ENCODE measurements at places on chromosomes 3 and 15. TPM values are rescaled to one million over a fixed set of nuclear protein-coding genes. Genes with fewer than 3 reads are reported as not detected.

DNA sequence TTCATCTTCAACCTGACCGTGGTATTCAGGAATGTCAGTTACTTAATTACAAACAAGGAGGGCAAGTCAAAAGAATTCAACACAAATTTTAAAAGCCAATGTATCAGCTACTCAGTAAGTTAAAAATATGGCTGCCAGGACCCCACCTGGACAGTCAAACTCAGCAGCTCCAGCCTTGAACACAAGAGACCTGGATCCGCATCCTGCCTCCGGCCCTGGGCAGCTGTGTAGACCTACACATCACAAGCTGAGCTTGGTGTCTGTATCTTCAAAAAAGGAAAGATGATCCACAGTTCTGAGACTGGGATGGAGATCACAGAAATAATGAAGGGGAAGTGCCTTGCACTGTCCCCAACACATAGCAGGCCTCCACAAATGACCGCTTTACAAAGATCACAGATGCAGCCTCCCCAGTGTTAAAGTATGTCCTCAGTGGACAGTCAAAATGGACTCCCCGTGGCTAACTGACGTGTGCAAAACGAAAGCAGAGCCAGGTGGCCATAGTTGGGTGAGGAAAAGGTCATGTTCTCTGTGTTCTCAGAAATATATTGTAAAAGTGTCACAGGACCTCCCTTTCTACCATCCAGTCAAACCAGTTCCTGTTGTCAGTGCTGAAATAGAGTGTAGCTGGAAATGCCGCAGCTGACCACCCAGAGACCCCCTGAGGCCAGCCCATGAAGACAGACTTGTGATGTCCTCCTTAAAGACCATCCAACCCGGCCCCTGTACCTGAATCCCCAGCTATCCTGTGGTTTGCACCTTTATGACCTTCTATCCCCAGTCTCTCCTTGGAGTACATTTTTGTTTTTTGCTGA, 168.5 kb upstream of the NSMCE3 start:
- no peak for DNase-seq

DNA sequence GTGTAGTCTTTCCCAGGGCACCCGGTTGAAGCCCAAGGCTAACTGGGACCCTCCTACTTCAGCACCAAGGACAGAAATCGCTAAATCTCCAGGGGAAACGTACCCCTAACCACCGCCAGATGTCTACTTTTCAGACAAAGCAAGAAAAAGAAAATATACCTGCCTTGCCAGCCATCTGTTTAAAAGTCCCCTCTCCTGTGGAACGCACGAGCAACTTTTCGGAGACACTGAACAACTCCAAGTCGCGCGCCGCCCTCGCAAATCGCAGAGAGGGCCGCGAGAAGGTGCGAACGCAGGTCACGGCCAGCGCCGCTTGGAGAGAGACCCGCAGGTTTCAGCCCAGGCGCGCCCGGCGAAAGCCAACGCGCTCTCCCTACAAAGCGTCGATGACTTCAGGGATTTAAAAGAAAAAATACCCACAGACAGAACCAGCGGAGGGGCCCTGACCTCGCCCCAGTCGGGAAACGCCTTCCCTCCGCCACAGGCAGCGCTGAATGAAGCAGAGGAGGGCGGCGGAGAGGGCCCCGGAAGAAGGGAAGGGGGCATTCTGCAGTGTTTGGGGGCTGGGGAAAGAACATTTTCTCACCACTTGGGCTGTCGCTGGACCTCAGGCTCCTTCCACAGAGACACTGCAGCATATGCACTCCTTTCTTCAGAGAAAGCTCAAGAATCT, 213.1 kb downstream of the FGF12 start:
- DNase-seq: no peak

DNA sequence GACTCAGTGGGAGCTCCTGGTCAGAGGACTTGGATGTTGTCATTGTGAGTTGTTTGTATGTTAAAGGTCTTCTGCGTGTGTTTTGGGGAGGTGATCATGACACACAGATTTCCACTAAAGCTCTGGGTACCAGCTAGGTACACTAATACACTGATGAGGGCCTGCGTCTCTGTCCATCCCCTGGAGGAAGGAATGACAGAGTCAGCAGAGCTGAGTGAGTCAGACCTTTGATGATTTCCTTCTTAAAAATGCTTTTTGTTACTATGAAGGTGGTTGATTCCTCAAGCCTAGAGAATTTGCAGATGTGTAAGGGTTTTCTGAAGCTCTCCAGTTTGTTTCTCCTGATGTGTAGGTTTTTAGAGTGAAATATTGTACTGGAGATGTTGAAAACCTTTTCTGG, 424.1 kb upstream of the TPM1 start:
- no peak for DNase-seq

Gene ZMYND10
- total RNA-seq: 1.7 TPM

Gene PAK6
- 0.65 TPM for total RNA-seq

- no peak for DNase-seq
These were observed 62.9 kb downstream of the PLD1 start for GRCh38 chr3:171747223-171747920.

- no peak for DNase-seq
These were observed 51.9 kb downstream of the DENND4A start for GRCh38 chr15:65740148-65740547.

GRCh38 chr3:83946554-83946953, 1012.2 kb upstream of the CADM2 start:
- DNase-seq: no peak

Gene CD200
- 9.1 TPM for total RNA-seq

DNA sequence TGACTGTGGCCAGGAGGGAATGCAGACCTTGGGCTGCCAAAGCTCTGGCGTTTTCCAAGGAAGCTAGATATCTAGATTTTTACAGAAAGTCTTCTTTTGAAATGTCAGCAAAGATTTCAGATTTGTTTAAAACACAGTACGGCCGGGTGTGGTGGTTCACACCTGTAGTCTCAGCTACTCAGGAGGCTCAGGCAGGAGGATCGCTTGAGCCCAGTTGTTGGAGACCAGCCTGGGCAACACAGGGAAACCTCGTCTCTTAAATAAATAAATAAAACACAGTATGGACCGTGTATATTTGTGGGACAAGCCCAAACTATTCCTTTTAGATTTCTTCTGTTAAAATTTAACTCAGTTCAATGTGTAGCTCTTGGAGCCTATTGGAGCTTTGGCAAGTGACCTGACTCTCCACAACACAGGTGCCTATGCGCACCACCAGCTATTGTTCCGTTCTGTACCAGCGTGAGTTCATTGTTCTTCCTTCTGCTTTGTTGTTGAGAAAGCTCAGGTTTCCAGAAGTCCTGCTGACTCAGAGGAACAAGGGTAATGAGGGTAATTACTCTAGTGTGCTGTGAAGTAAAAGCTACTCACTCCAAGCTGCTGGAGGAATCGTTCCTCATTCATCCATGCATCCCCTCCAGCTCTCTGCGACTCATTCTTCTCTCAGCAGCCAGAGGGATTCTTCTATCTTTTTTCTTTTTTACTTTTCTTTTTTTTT, 73.1 kb upstream of the SLC6A6 start:
- no peak for DNase-seq

DNA sequence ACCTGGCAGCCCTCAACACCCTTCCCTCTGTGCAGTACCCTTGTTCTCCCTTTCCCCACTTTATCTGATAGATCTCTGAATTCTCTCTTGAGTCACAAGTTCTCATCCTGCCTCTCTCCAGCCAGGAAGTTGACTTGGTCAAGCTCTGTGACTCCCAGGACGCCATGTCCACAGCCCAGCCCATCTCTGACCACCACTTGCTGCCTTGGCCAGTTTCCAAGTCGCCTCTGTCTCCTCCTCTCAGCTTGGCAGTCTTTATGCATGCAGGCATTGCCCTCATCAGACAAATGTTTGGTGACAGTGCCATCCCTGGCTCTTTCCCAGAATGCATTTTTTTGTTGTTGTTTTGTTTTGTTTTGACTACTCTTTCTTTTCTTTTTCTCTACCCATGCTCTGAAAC, 25.7 kb downstream of the ZNF35 start:
- no peak for DNase-seq

- no peak for DNase-seq
These were observed 73.4 kb upstream of the TP63 start for GRCh38 chr3:189557824-189558223.

Gene FETUB
- not detected for total RNA-seq

Gene TEX9
- 0.78 TPM for total RNA-seq

GRCh38 chr3:142958707-142959106, 4.8 kb downstream of the PAQR9 start:
- no peak for DNase-seq

DNA sequence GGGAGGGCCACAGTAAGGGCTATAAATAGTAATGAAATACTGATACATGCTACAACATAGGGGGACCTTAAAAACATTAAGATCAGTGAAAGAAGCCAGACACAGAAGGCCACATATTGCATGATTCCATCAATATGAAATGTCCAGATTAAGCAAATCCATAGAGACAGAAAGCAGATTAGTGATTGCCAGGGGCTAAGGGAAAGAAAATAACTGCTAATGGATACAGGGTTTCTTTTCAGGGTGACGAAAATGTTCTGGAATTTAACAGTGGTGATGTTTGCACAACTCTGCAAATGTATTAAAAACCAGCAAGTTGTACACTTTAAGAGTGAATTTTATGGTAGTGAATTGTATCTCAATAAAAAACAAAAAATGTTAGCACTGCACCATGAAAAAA, 37.0 kb downstream of the PIK3R4 start:
- no peak for DNase-seq

DNA sequence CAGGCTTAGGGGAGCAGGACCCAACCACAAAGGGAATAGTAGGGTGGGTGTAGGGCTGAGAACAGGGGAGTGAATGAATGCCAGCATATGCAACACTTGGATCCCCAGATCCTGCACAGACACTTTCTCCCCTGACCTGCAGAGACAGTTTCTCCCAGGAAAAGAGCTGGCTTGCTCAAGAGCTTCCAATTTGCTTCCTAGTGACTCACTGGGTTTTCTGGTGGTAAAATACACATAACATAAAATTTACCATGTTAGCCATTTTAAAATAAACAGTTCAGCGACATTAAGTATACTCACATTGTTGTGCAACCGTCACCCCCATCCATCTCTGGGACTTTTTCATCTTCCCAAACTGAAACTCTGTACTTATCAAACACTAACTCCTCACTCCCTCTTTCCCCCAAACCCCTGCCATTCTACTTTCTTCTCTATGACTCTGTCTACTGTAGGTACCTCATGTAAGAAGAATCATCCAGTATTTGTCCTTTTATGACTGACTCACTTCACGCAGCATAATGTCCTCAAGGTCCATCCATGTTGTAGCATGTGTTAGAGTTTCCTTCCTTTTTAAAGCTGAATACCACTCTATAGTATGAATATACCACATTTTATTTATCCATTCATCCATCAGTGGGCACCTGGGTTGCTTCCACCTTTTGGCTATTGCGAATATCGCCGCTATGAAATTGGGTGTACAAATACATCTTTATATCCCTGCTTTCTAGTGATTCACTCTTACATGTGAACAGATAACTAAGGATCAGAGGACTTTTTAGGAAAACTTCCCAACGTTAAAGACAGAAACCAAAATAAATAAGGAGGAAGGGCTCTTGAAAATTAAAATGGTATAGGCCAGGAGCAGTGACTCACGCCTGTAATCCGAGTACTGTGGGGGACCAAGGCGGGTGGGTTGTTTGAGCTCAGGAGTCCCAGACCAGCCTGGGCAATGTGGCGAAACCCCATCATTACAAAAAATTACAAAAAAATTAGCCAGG, 95.6 kb upstream of the TJP1 start:
- DNase-seq: no peak

Gene ALS2CL
- total RNA-seq: 6.9 TPM

Gene RTP1
- total RNA-seq: not detected

Gene CCDC54
- total RNA-seq: not detected

Gene CP
- total RNA-seq: not detected

Gene SH2D7
- total RNA-seq: not detected

DNA sequence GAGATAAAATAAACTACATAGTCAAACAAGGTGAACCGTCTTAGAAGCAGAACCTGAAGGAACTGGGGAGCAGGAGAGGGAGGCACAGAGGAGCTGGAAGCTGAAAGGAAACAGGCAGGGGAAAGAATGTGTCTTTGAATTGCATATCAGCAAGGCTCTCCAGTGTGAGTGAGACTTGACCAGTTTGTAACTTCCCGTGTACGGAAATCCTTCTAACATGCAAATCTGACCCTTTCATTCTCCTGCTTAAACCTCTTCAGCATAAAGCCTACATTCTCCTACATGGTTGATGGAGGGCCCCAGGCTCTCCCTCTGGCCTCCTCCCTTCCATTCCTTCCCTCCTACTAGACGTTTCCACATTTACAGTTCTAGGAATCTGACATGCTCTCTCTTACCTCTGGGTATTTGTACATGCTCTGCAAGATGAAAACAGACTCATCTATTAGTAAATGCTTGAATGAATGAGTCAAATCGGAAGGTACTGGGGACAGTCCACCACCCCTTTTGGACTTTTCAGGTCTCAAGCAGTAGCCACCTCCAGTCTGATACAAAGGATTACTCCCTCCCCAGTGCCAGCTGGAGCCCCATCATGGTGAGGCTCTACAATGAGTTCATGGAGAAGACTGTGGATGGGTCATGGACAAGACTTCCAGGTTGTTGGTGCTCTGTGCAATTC, 6.1 kb upstream of the SLC25A38 start:
- DNase-seq: no peak

Gene SLC26A6
- 56.0 TPM for total RNA-seq

Gene DAZL
- total RNA-seq: not detected

DNA sequence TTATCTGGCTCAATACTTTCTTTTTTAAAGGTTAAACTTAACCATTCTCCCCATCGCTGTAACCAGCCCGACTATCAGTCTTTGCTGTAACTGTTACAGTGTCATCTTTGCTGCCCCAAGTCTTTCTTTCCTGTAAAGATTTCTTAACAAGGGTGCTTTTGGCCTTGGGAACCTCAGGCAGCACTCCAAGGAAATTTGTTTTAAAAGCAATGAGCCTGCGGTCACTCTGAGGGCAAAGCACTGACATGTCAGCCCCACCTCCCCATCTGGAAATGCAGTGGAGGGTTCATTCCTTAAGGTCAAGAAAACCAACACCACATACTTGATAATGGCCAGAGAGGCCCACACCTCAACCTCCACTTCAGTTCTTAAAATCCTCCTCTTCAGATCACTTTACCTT, 3.2 kb downstream of the TRANK1 start:
- DNase-seq: no peak

DNA sequence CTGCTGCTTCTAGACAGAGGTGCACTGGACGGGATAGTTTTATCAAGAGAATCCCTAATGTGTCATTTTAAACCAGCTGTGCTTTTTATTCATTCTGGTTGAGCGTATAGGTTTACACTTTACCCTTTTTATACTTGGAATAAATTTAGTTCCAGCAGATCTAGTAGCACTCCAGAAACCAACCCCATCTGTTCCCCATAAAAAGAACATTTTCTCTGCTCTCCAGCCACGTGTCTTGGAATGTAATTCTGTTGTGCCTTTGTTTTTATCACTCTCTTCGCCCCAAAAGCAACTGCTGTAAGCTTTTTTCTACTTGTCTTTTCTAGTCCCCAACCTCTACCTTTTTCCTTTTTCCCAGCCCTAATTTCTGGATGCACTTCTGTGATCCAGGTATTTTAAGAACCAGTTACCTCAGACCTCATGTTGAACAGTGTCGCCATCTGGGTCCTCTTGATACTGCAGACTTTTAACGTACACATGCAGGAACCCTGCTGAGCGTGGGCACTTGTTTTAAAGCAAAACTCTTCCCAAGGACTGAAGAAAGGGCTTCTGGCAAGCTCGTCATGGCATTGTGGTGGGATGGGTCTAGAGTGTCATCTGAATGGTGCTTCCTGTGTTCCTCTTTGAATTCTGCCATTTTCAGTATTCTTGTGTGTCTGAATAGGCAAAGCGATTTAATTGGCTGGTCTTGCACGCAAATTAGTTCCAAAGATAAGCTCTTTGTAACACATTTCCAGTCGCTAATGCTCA, 5.7 kb upstream of the EXOG start:
- DNase-seq: no peak
